ENCODE measurements at places on chromosomes 5 and 9.

- no peak for DNase-seq
These were observed 141.7 kb upstream of the STK32A start for GRCh38 chr5:147093138-147093537.

DNA sequence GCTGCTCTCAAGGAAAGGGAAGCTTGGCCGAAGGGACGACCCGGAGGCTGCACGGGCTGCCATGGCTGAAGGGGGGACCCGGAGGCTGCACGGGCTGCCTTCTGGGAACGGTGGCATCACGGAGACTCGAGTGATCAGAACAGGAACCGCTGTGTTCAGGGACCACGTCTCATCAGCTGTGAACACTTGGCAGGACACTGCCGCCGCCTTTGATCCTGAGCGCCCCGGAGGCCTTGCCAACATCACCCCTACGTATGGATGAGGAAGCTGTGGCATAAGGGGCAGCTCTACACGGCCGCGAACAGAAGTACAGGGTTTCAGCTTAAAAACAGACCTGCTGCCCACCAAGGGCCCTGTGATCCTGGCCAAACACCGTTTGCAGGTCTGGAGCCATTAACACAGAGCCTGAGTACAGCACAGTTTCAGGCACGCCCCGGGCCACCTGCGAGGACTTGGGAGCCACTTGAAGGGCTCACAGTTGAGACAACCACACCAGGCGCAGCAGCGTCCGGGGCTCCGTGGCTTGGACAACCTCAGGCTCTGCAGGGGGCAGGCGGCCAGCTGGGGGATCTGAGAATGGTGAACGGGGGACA is 23.9 kb upstream of the TERT start:
- no peak for DNase-seq

GRCh38 chr5:25006237-25006636 is 361.5 kb upstream of the CDH10 start:
- no peak for DNase-seq

DNA sequence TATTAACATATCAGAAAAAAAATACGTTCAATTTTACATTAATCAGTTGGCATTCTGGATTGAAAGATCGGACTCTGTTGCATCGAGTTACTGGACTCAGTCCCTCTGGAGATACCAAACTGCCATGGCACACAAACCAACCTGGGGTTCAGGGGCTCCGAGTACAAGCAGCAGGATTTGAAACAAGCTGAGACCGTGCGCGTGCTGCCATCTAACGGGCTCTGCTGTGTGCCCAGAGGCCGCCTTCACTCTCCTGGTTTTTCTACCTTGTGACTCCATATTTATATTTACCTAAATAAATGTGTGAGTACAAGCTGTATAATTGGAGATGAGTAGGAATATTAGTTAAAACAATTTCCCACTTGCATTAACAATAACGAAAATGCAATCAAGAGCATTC is 48.2 kb downstream of the ANXA1 start:
- DNase-seq: no peak

- DNase-seq: peak; percentile 8
These were observed 157.8 kb upstream of the RASEF start for GRCh38 chr9:83220730-83221129.

- no peak for DNase-seq
These were observed 93.7 kb downstream of the PDE4D start for GRCh38 chr5:59799668-59800346.

DNA sequence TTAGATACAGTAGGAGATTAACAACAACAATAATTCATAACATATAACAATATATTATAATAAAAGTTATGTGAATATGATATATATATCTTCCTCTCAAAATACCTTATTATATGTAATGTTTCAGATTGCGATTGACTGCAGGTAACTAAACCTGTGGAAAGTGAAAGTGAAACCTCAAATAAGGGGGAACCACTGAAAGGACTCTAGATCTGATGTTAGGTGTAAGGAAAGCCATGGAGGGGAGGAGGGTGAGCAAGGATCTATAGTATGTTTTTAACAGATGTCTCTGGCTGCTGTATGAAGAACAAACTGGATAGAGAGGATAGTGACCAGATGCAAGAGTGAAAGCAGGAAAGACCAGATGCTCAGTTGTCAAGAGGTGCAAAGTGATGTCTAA is 5.8 kb upstream of the FSTL4 start:
- no peak for DNase-seq

- DNase-seq: no peak
These were observed 31.2 kb downstream of the CNTFR start for GRCh38 chr9:34558364-34558763.

DNA sequence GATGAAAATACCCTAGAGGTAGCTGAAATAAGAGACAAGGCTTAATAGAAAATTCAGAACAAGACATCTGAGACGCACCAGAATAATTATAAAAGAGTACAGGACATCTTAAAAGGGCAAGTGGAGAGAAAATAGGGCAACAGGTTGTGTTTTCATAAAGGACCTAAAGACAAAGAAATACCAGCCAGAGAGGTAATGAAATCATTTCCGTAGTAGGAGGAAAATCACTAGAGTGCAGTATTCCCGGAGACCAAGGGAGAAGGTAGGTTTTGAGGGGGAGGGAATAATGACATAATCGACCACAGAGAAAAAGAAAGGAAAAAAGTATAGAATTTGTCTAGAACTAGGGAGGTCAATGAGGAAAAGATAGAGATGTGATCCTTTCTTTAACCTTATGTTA is 26.2 kb upstream of the CTNNAL1 start:
- no peak for DNase-seq

All from stimulated activated CD4-positive, alpha-beta T cell treated with anti-CD3 and anti-CD28 coated beads, Interleukin-1b, Interleukin-23, amount 100 ng/mL, for 48 hours (primary cell).